ENCODE measurements at places on chromosomes 1 and 21.

GRCh38 chr1:18199462-18199861 is 91.9 kb downstream of the IGSF21 start:
- no peak for DNase-seq

- no peak for DNase-seq
Measured at GRCh38 chr1:96569288-96569687, 152.3 kb upstream of the PTBP2 start.

GRCh38 chr1:232534552-232535517 is 95.1 kb downstream of the SIPA1L2 start:
- DNase-seq, result no peak

GRCh38 chr1:6162773-6163172 is 17.3 kb downstream of the CHD5 start:
- DNase-seq, result no peak

DNA sequence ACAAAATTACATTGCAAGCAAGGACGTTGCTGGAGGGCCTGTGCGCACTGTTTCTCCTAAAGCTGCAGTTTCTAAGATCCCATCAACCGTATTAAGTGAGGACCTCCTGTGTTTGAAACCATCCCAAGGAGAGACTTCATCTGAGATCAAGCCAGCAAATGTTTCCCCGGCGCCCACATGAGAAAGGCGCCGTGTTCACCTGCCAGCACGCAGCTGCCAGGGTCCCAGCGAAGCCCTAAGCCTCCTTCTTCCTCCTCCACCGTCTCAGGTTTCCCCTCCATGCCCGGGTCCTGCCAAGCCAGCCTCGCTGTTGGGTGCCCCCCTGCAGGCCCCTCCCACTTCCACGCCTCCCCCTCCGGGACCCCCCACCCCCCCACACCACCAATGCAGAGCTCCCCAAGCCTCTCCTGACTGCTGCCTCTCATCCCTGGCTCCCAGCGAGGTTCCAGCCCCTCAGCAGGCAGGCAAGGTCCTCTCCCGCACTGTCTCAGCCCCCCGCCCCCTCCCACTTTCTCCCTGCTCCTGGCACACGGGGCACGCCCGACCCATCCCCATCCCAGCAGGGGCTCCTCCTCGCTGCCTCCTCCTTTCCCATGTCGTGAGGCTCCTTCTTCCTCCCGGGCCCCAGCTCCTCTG is 8.6 kb upstream of the TFF1 start:
- DNase-seq, result no peak

GRCh38 chr1:3555131-3555920 is 56.0 kb downstream of the MEGF6 start:
- no peak for DNase-seq

DNA sequence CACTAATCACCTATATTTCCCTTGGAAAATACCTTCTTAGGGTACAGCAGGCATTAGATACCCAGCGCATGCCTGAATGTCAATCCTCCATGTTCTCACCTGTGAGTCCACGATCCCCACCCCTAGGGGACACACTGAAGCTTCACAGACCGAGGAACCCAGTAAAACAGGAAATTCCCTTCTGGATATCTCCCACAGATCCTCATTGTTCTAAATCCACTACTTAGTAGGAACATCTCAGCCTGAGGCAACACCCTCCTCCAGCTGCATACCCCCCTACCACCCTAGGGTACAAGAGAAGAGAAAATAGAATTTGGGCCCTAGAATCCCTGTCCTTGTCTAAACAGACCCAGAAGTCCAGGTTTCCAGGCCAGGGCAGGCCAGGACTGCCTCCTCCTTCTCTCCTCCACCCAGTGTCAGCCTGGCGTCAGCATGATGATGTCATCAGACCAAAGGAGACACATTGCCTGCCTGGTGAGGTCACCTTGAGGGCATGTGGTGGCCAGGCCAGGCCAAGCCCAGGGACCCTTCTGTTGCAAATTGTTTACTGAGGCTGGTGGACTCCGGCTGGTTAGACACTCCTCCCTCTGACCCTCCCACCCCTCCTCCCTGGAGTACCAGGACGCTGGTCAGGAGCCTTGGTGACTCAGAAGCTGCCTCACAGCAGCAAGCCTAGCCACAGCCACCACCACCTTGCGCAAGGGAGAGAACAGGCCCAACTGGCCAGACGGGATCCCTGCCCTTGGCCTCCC is 6.2 kb downstream of the NECTIN4 start:
- DNase-seq, result no peak

DNA sequence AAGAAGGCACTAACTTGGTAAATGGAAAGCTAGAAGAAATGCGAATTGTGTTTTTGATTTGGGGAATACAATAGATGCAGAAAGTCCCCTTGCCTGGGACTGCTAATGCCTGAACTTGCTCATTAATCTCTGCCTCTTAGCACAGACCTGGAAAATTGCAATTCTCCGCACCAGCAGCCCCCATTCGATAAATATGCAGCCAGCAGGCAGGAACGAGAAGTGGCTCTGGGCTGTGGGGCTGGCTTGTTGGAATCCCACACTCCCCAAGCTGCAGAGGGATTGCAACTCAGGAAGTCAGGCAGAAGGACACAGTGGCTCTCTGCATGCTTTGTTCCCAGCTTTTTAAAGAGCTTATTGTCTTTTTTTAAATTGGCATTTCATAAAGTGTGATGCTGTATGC is 51.3 kb downstream of the PCP4 start:
- no peak for DNase-seq

All from stimulated activated CD8-positive, alpha-beta memory T cell treated with anti-CD3 and anti-CD28 coated beads, Interleukin-7, amount 100 ng/mL, for 48 hours (primary cell).